ENCODE measurements at places on chromosomes 11 and 22.

GRCh38 chr22:20256027-20256426 lies 12.1 kb downstream of the RTN4R start:
- DNase-seq, result no peak

DNA sequence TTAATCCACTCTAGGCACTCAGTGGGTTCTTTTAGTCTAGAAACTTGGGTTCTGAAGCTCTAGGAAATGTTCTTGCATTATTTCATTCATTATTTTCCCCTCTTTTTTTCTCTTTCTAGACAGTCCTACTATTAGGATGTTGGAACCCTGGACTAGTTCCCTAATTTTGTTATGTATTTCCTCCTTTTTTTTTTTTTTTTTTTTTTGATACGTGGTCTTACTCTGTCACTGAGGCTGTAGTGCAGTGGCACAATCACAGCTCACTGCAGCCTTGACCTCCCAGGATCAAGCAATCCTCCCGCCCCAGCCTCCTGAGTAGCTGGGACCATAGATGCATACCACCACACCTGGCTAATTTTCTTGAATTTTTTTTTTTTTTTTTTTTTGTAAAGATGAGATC lies 9.4 kb downstream of the UPB1 start:
- no peak for DNase-seq

- no peak for DNase-seq
Measured at GRCh38 chr11:113142508-113142907, 171.9 kb upstream of the TTC12 start.

GRCh38 chr11:86117001-86117711 lies 48.3 kb upstream of the PICALM start:
- DNase-seq, result no peak

DNA sequence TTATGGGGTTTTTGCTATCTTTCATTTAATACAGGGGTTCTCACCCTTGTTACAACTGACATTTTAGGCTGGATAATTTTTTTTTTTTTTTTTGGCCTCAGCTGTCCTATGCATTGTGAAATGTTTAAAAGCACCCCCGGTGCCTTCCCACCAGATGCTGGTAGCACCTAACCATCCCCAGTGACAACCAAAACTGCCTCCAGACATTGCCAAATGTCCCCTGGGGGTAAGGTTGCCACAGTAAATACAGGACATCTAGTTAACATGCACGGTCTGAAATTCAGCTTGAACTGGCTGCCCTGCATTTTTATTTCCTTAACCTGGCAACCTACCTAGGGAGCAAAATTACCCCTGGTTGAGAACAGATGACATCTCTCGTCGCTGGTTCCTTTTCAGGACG lies 72.4 kb downstream of the CYTH4 start:
- DNase-seq, result no peak

DNA sequence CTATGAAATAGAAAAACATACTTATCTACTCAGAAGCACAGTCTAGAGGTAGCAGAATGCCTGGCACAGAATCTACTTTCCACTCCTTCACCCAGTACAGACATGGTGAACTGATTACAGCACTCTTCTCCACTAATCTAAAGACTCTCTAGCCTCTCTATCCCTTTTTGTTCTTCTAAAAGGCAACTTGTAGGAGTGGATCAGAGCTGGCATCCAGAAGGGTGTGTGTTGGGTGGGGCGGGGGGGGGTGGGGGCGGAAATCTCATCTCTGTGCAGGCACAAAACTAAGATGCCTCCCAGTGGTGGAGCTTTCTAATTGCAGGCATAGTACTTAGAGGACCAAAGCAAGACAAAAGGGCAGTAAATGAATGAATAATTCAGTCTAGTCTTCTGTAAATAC lies 11.5 kb upstream of the EMID1 start:
- DNase-seq, result no peak

DNA sequence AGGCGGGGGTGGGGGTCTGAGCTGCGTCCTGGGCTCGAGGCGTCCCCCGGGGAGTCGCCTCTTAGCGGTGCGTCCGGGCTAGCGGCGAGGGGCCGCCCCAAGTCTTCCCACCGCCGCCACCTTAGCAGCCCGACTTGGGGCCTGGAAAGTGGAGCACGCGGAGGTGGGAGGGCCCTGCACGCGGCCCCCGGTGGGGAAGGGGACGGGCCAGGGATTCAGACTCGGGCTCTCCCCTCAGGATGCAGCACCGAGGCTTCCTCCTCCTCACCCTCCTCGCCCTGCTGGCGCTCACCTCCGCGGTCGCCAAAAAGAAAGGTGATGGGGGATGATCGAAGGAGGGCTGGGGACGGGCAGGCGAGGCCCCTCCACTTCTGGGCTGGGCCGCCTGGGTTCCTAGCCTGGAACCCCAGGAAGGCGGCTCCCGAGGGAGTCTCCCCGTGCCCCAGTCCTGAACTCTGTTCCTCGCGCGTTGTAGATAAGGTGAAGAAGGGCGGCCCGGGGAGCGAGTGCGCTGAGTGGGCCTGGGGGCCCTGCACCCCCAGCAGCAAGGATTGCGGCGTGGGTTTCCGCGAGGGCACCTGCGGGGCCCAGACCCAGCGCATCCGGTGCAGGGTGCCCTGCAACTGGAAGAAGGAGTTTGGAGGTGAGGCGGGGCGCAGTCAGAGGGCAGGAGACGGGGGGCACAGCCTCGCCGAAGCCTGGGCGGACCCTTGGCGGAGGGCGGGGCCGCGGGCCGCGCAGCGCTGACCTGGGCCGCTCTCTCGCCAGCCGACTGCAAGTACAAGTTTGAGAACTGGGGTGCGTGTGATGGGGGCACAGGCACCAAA lies 563 bp downstream of the MDK start:
- DNase-seq, result no peak

GRCh38 chr11:76621868-76622267 lies 48.7 kb downstream of the LRRC32 start:
- DNase-seq, result no peak

DNA sequence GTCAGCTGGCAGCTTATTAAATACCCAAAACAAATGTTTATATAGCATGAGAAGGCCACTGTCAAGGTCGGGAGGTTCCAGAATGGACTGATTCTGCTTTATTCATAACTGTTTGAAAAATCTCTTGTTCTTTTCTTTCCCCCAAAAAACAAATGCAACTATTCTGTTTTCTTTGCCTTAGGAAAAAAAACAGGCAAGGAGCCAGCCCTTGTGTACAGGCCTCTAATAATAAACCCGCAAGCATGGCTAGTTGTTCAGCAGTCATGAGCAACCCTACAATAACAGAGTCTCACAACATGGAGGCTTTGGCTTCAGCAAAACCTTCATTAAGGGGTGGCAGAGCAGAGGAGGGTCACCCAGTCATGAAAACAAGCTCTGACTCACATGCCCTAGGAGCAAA lies 191.7 kb downstream of the KIRREL3 start:
- DNase-seq, result no peak

DNA sequence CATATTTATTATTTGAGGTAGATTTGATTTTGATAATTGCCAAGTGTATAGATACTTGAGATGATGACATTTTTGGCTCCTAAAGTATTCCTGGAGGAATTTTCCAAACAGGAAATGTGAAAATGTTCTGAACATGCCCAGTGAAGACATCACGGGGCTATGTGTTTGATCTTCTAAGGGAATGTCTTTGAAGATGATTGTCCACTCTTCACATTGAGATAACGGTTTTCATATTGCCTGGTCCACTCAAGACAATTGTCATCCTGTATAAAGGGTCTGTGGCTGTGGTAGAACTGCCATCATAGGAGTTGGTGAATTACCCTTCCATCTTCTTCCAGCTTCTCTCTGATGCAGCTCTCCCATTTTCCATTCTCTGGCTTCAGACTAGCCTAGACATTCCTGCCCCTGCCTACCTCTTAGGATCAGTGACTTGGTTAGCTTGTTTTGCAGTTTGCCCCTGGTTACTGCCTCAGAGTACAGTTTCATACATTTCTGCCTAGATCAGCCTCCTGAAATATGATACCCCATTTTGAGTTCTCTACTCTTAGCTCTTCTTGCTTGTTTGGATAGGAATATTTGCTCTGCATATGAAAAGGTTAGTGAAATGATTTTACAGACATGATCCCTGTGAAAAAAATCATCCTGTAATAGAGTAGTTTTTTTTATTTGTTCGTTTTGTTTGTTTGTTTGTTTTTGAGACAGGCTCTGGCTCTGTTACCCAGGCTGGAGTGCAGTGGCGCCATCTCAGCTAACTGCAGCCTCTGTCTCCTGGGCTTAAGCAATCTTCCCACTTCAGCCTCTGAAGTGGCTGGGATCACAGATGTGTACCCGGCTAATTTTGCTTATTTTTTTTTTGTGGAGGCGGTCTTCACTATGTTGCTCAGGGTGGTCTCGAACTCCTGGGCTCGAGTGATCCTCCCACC lies 111.4 kb upstream of the SORL1-AS1 start:
- no peak for DNase-seq

- DNase-seq, result no peak
Measured at GRCh38 chr11:13302420-13302958, 24.9 kb downstream of the BMAL1 start.

- no peak for DNase-seq
Measured at GRCh38 chr11:69499918-69500284, 18.4 kb downstream of the LINC01488 start.

- no peak for DNase-seq
Measured at GRCh38 chr11:73578592-73579185, 19.2 kb downstream of the FAM168A start.

- no peak for DNase-seq
Measured at GRCh38 chr11:101048479-101048878, 81.1 kb downstream of the PGR start.

DNA sequence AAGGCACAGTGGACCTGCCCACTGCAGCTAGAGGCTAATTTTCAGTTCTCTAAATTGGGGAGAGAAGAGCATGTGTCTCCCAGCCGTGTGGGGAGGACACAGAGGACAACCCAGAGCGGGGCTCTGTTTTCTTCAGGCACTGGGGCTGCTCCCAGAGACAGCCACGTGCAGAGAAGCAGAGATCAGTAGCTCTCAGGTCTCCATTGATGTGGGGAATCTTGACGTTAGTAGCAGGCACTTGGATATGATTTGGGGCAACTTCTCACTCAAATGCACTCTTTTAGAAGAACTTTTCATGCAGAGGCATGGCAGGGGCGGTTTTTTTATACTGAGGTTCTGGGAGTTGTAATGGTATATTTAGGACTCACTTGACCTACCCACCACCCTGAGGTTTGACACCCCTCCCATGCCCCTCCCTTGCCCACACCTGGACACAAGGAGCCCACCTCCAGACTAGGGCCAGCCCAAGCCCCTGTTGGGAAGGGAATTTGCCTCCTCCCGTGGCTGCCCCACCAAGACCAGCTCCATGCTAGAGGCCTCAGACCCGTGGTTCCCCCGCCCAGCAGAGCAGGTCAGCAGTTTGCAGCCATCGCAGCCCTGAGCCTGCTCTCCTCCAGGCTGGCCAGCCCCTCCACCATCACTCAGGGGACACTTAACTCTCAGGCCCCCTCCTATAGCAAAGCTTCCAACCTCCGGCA lies 94.2 kb upstream of the RTL6 start:
- no peak for DNase-seq

- DNase-seq, result no peak
Measured at GRCh38 chr22:30348404-30348803, 8.3 kb downstream of the SF3A1 start.

GRCh38 chr11:94658386-94658785 lies 91.2 kb downstream of the PIWIL4 start:
- no peak for DNase-seq

- no peak for DNase-seq
Measured at GRCh38 chr11:104736502-104736901, 161.8 kb downstream of the CASP12 start.

GRCh38 chr11:45688472-45689033 lies 23.1 kb upstream of the CHST1 start:
- DNase-seq, result no peak

DNA sequence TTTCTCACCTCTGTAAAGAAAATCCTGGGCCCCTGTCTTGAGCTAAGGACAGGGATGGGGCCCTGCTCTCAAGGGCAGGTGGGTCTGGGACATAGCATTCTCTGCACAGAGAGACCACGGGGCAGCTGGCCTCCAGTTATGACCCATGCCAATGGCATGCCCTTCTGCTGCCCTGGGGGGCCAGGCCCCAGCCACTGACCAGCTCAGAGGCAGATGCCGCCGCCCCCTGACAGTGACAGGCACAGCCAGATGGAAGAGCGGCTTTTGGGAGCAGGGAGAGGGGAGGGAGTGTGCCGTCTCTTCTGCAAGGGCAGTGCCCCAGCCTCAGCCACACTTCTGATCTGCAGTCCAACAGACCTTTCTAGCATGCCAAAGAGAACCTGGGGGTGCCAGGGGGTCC lies 114.8 kb upstream of the NAV2 start:
- DNase-seq, result no peak

DNA sequence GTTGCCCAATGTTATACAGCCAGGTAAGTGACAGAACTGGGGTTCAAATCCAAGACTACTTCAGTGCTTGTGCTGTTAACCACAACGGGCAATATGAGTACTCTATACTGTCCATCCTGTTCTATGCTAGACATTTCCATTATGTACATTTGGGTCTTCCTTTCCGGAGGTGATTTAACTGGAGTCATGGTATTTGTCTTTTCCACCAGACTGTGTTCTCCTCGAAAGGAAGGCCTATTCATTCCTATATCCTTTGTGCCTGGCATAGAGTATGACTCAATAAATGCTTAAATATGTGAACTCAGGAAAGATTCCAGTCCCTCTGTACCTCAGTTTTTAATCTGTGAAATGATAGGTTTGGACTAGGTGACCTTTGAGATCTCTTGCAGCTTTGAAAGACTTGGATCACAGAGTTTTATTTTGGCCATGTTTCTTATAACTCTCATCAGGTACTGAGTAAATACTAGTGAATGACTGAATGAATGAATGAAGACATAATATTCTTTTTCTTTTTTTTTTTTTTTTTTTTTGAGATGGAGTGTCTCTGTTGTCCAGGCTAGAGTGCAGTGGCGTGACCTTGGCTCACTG lies 6.6 kb downstream of the RNF121 start:
- DNase-seq, result no peak

GRCh38 chr11:77789061-77789730 lies 31.3 kb downstream of the RSF1 start:
- DNase-seq, result no peak

DNA sequence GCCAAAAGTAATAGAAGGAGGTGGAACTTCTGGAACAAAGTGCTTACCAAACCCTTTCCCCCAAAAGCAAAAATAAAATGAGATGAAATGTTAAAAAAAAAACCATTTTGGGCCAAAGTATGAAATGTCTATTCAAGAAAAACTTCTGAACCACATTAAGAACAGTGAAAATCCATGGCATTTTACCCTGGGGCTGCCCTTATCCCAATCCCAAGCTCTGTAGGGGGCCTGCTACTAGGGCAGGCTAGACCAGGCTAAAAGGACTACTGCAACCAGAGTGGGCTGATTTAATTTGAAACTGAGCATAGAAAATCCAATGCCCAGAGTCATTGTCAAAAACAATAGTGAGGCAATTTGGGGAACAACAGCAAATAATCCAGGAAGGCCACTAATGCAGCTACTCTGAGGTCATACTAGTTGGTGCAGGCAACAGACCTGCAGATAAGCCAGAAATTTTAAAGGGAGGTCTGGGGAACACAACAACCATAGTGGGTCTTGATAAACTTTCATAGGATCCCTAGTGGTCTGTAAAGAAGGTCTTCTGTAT lies 99.4 kb downstream of the RELT start:
- DNase-seq, result no peak

- DNase-seq, result no peak
Measured at GRCh38 chr11:130553306-130553705, 104.9 kb downstream of the ADAMTS15 start.
